ENCODE measurements at places on chromosomes 13 and 19.

DNA sequence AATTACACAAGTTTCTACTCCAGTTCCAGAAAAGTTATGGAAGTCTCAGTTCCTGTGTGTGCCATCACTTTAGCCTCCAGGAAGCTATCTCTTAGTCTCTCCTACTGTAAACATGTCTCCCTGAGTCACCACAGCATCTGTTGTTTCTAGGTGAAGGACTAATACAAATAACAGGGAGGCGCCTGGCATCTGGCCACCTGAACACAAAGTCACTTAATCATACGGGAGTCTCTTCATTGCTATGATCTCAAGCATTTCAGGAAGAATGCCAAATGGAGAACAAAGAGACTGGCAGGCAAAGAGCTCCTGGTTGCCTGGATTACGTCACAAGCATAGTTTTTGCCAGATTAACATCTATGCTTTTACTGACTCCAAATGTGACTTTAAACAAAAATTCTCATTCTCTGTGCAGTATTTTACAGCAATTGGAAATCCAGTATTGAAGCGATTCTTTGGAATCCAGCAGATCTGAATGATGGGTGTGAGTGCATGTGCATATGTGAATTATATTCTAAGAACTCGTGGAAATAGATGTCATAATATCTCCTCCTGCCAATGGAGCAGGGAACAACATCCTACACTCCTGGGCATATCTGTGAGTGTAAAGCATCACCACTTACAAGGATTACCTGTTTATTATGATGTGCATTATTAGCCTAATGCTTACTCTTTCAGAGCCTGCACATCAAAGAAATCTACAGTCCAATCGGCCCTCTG, 572.8 kb downstream of the PCDH9 start:
- DNase-seq: no peak

- DNase-seq: no peak
These were observed 22.0 kb downstream of the BLOC1S3 start for GRCh38 chr19:45200568-45200967.

GRCh38 chr13:94435604-94436226, 43.8 kb downstream of the DCT start:
- DNase-seq: no peak

GRCh38 chr13:111116856-111117255, 1.7 kb downstream of the ARHGEF7 start:
- no peak for DNase-seq

GRCh38 chr19:3821156-3821555, 35.0 kb upstream of the MATK start:
- no peak for DNase-seq

GRCh38 chr13:76231522-76232167, 595.5 kb downstream of the LMO7 start:
- no peak for DNase-seq

- no peak for DNase-seq
These were observed 40.5 kb downstream of the MIPEP start for GRCh38 chr13:23848646-23849141.

DNA sequence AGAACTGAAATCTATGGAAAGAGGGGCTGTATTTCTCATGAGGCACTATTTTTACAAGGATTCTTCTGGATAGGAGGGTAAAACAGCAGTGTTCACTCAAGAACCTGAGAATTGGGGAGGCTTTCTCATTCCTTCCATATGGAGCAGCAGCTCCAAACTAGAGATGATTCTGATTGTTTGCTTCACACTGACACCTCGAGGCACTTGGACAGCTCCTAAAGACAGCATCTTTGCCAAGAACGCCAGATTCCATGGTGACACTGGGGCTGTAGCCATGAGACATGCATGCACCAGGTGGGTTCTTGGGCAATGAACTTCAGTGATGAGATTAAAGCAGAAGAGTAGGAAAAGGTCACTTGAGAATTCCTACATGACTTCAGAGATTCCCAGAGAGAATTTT, 361.5 kb upstream of the HTR2A start:
- DNase-seq: no peak

GRCh38 chr13:26310470-26310869, 56.5 kb downstream of the CDK8 start:
- DNase-seq: no peak

GRCh38 chr13:71875823-71876222, 8.8 kb upstream of the DACH1 start:
- DNase-seq: no peak
